ENCODE measurements at places on chromosomes 4 and X.

DNA sequence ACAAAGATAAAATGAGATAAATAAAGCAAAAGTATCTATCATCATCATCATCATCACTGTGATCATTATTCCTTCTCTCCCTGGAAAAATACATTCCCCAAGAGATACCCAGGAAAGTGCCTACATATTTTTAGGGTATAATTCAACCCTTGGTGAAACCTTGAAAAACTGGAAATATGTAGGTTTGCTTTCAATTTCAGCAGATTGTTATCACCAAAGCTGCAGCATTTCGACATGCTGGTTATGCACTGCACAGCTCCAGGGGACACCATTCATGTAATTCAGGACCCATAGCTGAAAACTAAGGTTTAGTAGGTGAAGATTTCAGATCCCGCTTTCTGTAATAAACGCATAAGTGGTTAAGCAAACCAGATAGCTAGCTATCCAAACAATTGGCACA, 28.4 kb upstream of the FBXW7 start:
- ATAC-seq, result no peak

GRCh38 chr4:161256716-161257115, 907.1 kb downstream of the FSTL5 start:
- ATAC-seq, result no peak

- ATAC-seq, result no peak
Measured at GRCh38 chrX:5528057-5528456, 700.6 kb downstream of the NLGN4X start.

- ATAC-seq, result peak; percentile 55
Measured at GRCh38 chr4:127732623-127733328, 2.6 kb downstream of the SLC25A31 start.

GRCh38 chr4:148116264-148116663, 325.9 kb downstream of the NR3C2 start:
- no peak for ATAC-seq

DNA sequence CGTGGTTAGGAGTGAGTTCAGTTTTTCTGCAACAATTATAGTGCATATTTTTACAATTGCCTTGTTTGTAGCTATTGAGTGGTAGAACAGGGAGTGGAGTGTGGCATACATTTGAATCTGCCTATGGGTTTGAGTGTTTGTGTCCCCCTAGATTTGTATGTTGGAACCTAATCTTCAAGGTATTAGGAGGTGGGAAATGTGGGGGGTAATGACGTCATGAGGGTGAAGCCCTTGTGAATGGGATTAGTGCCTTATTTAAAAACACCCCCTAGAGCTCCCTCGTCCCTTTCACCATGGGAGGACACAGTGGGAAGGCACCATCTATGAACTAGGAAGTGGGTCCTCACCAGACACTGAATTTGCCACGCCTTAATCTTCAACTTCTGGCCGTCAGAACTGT, 819.6 kb downstream of the NLGN4X start:
- no peak for ATAC-seq

GRCh38 chrX:155086202-155086840, 15.0 kb downstream of the BRCC3 start:
- no peak for ATAC-seq

DNA sequence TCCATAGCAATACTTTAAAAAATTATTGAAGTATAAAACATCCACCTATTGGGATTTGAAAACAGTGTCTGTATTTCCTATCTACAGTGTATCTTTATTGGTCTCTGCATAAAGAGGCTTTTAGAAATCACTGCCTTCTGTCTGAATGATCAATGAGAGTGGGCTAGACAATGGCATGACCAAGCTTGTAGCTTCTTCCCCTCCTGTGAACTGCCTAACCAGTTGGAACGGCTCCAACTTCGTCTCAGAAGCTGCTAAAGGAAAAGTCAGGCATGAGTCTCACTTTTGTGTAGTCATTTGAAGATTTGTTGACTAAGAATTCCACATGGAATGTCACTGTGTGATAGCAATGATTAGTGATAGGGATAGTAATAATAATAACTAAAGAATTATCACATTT, 64.2 kb downstream of the INTS12 start:
- ATAC-seq, result no peak

DNA sequence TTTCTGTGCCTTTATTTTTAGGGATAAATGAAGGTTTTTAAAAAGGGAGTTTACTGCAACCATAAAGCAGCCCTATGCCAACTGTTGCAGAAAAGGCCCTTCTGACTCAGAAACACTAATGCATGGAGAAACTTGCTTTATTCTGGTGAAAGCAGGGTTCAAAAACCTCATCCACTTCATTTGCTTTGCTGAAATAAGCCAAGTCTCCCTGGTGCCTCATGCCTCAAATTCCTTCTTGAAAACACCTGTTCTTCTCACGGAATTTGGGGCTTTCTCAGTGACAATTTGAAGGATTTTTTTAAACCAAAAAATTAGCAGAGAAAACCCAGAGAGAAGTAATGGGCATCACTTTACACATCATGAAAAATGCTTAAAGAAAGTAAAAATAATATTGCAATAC, 349.0 kb downstream of the PCDH7 start:
- no peak for ATAC-seq

DNA sequence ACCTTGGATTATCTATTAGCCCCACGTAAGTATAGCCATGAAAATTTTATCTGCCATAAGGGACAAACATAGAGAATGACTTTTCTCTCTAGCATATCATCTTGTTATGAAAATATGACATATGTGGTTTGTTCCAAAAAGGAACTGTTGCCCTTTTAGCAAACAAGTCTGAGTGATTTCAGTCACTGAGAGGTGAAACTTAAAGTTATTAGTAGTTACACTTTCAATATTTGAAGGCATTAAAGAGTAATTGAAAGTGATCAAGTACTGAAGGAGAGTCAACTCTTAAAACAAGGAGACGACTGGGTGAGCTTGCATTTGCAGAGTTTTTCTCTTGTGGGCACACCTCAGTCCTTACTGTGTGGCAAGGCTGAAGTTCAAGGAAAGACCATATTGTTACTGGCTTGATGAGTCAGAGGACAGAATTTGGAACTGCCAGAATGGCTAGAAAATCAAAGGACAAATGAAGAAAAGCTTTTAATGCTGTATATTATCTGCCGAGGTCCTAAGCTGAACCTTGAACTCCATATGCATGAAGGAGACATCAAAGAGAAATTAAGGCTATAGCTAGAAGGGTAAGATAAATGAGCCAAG, 205.1 kb upstream of the EMCN start:
- no peak for ATAC-seq
